Stimulated activated CD4-positive, alpha-beta T cell treated with anti-CD3 and anti-CD28 coated beads, Interleukin-15, amount 100 ng/mL, for 1 hour (primary cell): ENCODE measurements at places on chromosomes 3 and 15.

DNA sequence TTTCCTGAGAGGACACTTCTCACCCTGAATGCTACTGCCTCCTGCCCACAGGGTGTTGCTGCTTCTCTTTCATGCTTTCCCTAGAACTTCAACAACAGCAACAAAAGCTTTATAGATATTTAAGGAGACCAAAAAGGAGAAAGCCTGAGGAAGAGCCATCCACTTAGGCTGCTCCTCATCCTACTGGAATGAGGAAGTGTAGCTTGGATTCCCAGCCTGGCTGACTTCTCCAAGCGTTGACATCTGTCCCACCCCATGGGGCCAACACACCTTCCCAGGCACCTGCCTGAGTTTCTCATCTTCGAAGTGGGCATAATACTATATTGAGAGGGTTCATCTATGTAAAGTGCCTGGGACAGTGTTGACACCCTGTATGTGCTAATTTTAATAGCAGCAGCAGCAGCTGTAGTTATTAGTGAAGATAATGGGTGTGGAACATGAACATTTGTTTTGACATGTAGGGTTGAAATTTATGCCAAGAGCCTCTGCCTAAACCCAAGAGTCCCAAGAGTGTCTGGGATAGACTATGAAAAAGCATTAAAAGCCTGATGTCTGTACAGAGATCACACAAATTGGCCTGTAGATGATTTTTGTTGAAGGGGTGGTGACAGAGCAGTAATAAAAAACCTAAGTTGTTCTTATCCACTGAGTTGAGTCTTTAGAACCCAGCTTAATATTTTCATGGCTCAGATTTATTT, 96.5 kb upstream of the PIAS1 start:
- DNase-seq: no peak

DNA sequence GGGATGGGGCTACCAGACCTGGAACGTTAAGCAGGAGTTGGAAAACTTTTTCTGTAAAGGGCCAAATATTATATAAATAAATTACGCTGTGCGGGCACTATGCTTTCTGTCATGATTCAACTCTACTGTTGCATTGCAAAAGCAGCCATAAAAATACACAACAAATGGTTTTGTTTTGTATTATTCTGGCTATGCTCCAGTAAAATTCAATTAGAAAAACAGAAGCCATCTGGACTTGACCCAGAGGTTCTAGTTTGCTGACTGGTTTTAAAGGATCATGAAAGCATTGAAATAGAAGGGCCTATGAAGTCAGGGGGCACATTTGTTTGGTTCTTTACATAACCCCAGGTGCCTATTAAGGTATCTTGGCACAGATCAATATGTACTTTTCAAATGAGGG, 647.4 kb upstream of the LMCD1 start:
- DNase-seq: no peak

DNA sequence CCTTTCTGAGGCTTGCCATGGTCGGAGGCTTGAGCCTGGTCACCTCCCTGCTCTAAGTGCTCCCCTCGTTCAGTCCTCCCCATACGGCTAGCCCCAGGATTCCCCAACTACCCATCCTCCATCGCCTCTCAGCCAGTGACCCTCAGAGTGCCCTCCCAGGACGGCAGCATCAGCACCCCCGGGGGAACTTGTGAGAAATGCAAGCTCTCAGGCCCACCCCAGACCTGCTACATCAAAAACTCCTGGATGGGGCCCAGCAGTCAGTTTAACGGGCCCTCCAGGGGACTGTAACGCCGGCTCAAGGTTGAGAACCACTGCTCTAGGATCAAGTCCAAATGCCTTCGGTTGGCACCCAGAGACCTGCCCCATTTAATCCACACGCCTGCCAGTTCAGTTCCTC, 6.9 kb downstream of the ADAMTS17 start:
- no peak for DNase-seq

- DNase-seq: no peak
Measured at GRCh38 chr3:159818997-159819500, 169.6 kb upstream of the IL12A start.

DNA sequence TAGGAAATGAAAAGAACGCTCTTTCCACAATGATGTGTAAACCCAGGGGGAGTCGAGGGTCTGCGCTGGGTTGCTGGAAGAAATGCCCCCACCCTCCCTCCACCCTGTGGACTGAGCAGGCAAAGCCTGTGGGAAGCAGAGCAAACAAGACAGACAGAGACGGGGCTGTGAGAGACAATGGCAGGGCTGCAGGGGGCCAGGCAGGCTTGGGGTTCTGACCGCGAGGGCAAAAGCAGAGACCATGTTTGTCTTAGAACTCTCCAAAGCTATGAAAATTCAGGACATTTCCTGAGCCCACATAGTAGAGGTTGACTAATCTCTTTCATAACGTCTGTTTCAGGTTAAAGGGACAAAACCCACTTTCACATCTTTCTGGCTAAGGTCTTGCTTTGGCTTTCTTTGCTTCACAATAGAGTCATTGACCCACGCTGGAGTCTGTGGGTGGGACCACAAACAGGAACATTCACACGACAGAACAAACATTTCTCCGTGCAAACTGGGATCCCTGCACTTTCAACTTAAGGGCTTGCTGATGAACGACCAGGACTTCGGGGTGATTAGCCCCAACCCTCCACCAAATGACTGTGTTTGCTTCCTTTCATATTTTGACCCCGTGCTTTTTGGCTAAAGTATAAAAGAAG, 156.0 kb upstream of the TPM1 start:
- no peak for DNase-seq

- DNase-seq: no peak
Measured at GRCh38 chr3:48835650-48836366, 11.9 kb downstream of the PRKAR2A start.

DNA sequence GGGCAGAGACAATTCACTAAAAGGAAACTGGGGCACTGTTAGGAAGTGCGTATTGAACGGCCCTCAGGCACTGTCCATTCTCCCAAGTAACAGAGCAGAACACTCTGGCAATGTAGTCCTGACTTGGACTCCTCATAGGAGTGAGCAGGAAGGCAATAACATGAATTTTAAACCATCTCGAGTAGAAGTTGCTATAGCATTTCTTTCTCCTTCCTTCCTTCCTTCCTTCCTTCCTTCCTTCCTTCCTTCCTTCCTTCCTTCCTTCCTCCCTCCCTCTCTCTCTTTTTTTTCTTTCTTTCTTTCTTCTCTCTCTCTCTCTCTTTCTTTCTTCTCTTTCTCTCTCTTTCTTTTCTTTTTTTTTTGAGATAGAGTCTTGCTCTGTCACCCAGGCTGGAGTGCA, 46.4 kb upstream of the TRA2B start:
- DNase-seq: no peak

DNA sequence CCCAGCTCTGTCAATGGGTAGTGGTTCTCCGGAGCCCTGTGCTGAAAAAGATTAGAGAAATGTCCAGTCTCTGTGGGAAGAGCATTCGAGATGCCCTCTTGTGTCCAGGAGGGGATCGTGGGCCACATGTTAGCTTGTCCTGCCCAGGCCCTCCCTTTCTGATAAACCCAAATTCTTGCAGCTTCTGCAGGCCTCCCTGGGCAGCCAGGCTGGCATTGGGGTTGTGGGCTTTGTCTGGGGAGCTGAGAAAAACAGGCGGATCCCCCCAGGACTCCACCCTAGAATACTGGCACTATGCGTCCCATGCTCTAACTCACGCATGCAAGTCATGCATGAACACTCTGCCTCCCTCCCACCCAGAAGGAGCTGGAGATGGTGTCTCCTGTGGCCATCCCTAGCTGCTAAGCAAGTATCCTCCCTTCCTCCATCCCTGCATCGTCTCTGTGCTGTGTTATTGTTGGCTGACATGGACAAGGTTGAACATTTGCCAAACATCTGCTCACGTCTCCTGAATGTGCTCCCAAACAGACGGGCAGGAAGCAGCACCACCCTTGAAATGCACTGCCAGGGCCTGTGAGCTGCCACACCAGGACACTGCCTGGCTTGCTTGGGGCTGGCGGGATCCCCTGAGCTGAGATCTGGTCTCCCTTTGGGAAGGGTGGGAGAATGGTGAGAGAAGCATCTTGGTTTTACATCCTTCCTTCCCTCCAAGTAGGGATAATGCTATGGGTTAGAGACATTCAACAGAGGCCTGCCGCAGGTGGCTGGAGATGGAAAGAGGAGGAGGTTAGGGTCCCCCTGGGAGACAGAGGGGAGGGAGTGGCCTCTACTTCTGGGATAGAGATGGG, 26.5 kb downstream of the CFAP161 start:
- DNase-seq: no peak

DNA sequence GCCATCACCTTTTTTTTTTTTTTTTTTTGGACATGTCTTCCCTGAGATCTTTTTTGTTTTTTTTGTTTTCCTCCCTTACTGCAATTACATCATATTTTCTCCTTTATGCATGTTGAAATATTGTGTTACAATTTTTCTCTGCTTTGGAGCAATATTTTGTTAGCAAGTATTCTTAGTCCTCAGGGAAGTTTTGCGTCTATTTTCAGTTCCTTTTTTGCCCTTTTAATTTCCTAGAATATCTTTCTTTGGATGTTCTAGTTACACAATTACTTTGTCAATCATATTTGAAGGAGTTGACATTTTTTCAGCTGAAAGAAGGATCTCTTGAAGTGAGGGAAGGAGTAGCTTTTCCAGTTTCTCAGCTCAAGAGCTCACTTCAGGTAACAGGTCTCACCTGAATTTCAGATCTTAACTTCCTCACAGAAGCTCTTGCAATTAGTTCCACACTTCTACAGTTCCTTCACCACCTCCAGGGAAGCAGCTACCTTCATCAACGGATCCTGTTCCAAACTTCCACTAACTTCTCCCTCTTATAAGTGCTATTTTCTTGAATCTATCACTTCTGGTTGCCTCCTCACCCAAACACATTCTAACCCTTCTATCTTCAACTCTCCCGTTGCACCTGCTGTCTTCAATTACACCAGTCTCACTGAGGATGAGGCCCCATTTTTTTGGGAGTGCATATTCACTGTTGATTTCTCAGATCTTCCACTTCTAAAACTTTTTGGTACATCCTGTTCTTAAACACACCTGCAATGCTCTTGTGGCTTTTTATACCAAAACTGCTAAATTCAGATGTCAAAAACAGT, 57.8 kb upstream of the CPOX start:
- no peak for DNase-seq

DNA sequence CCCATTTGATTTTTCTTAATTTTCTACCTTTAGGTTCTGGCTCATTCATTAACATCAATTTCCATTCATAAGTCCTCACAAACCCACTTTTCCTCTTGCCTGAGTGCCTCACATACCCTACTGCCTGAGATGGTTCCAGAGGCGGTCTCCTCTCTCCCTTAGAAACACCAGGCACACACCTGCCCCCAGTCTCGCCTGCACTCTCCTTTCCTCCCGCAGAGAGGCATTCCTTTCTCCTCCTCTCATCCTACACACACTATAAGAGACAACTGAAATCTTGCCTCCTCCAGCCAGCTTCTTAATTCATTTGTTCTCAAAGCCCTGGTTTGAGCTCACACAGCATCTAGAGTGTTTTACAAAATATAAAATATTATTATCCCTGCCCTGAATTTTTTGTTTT, 27.5 kb downstream of the TF start:
- DNase-seq: no peak

- DNase-seq: no peak
Measured at GRCh38 chr3:63927422-63928280, 15.5 kb upstream of the SCAANT1 start.

- no peak for DNase-seq
Measured at GRCh38 chr15:101692801-101693598, 31.3 kb downstream of the TARS3 start.

DNA sequence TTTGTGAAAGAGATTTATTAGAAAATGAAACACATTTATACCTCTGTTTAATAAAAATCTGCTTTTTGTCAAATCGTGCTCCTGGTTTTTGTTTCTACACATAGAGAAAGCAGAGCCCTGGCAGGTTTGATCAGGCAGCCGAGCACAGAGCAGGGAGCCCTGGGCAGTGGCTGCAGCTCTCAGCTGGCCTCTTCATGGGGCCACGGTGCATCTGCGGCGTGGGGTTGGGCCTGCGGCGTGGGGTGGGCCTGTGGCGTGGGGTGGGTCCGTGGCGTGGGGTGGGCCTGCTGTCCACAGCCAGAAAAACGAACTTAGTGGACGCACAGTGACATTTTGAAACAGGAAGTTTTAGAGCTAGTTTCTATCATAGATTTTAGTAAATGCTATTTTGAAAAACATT, 10.6 kb downstream of the GOLGA6L2 start:
- no peak for DNase-seq

DNA sequence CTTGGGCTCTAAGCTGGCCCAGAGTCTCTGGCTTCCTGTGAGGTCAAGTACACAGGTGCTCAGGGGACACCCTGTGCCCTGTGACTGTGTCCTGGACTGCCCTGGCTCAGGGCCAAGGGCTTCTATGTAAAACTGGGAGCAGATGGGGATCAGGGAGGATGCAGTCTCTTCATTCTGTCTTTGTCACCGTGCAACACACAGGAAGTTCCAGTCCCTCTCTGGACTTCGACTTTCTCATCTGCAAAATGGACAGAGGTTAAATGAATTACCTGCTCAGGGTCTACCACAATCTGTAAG, 61.9 kb upstream of the TLE3 start:
- DNase-seq: no peak

- no peak for DNase-seq
Measured at GRCh38 chr3:168877899-168878298, 782.2 kb upstream of the GOLIM4 start.

DNA sequence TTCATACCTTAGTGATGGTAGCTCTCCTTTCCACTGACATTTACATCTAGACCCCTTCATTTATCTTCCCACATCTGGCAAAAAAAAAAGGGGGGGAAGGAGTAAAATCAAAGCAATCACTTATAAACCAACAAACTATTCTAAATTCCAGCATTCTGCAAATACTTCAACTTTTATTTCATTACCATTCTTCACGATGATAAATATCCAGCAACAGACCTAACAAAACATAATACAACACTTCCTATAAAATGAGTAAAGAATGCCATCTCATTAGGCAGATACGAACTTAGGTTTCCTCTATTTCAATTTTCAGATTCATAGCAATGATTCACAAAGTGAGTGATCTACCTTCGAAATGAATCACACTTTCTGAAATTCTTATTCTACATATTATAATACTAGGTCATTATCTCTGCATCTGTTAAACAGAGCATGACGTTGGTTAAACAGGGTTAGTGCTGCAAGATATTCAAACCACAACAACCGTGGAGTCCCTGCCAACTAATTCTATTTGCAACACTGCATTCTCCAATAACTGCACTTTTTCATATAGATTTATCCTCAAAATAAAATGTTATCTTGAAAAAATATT, at the start of gene LRRFIP2:
Gene LRRFIP2 (minus strand): TSS at position 51 of the 595 bp plus-strand sequence. CDS start 25,599 bp downstream, outside the sequence.
- DNase-seq: no peak

GRCh38 chr3:164687211-164687610, 391.1 kb downstream of the SI start:
- no peak for DNase-seq

DNA sequence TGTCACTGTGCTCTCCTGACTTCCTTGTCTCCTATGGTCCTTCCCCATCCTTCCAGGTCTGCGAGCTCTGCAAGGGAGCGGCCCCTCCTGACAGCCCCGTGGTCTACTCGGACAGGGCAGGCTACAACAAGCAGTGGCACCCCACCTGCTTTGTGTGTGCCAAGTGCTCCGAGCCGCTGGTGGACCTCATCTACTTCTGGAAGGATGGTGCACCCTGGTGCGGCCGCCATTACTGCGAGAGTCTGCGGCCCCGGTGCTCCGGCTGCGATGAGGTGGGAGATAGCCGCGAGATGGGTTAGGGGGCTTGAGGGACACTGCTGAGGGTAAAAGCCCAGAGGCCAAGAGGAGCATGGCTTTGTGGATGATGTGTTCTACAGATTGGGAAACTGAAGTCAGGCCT, 63.8 kb downstream of the LMCD1 start:
- no peak for DNase-seq

- no peak for DNase-seq
Measured at GRCh38 chr15:50055750-50056157, 63.3 kb downstream of the ATP8B4 start.
